ENCODE measurements at places on chromosomes 6 and 20. TPM values are rescaled to one million over a fixed set of nuclear protein-coding genes. Genes with fewer than 3 reads are reported as not detected.

DNA sequence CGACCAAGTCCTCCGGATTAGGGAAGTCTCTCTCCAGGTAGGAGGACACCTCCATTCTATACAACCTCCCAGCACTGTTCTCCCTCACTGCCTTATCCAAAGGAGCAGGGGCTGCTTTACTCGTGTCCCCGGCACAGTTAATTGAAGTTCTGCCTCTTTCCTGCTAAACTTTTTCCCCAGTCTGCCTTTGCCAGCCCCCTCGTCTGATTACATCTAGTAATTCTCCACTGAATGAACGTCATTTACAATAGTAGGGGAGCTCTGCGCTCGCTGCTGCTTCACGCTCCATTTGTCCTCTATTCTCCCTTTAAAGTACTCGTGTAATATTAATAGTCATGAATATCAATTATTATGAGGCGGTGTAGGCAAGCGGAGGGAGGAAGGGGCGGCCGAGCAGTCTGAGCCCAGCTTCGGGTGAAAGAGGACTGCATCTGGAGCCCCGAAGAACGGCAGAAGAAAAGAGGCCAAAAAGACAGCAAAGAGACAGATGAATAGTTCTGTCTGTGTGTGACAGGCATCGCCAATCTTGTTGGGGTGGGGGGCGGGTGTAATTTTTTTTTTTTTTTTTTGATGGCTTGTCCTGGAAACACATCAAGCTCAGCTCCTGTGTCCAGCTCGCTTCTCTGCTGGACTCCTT, 2.9 kb downstream of the TFAP2B start:
- no peak for DNase-seq

DNA sequence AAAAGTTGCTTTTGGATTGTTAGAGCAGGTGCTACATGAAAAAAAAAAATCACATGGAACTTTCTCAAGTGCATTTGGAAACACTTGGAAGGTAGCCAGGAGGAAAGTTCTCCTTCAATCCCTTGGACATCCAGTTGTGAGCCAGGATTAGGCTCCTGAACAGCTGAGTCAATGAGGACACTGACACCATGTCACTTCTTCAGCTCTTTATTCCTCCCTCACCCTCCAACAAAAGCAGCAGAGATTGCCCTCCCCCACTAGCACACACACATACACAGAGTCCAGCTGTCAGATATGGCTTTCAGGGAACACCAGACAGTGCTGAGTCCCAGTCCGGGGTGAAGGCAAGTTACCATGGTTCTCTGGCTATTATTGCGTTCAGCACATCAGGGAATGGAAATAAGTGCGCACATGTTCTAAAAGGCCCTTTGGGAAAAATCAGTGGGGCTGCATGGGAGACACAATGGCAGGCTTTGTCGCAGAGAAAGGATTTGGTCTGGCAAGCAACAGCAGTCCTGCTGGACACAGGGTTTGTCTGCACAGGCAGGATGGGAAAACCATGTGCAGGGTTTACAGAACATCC, 124.7 kb upstream of the MARCKS start:
- DNase-seq = no peak

- DNase-seq = no peak
Measured at GRCh38 chr6:77133031-77133430, 330.3 kb downstream of the HTR1B start.

DNA sequence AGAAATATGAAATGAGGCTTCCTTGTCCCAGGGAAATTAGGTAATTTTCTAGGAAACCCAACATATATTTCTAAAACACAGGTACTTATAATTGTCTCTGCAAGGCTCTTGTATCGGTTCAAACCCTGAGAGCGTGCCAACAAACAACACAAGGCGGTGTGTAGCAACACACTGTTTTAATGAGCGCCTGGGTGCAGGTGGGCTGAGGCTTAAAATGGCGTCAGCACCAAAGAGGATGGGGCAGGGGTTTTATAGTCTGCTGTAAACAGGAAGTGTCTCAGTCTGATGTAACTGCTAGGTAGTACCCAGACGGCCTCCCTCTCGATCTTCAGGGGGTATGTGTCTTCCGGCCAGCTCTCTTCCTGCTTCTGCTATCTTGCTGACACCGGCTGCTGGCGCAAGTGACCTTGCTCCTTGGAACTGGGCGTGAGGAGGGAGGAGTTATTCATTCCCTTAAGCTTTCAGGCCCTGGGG, 69.7 kb downstream of the EPB41L2 start:
- no peak for DNase-seq

- peak; percentile 13 for DNase-seq
Measured at GRCh38 chr6:122861594-122861993, 72.5 kb downstream of the SMPDL3A start.

Gene SLA2
- 0.14 TPM for total RNA-seq
